Stimulated activated CD4-positive, alpha-beta T cell treated with anti-CD3 and anti-CD28 coated beads, Interleukin-15, amount 100 ng/mL, for 24 hours (primary cell): ENCODE measurements at places on chromosomes 4 and X.

DNA sequence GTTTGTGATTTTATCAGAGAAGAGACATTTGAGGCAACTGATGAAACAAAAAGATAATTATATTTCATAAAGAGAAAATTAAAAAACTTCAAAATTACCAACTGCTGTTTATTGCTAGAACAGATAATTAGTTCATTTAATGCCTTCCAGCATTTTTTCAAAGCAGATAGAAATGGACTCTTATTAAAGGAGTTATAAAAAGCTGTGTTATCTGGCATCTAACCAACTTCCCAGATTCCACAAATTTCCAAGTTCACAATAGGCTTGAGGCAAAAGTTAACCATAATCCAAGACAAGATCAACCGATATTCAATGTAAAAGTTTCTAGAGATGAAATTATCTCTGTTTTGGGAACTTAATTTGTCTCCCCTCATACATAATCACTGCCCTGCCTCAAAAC, 152.4 kb downstream of the TSPAN5 start:
- no peak for DNase-seq

DNA sequence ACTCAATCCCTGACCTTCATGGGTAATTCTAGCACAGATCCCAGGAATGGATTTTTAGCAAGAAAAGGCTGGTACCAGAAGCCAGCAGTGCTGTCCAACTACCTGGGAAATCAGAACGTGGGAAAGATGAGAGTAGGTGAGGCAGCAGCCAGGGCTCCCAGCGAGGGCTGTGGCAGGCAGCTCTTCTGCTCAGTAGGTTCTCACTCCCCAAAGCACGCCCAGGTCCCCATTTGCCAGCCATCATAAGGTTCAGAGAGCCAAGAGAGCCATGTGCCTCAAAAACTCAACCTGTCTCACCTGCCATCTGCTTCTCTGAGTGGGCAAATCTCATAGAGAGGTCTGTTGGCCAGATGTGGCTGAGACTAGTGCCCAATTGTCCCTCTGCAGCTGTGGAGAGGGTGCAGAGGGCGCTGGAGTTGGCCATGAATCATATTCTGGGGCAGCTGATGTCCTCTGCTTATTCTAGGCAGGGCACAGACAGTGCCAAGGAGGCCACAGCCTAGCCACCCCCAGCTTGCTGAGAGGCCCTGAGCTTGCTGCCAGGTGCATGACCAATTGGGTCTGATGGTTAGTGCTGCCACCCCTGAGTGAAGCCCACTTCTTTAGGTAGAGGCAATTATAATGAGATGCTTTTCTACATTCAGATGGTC, 81.7 kb upstream of the GATB start:
- no peak for DNase-seq

- no peak for DNase-seq
Measured at GRCh38 chr4:2288051-2288541, 26.2 kb upstream of the MXD4 start.

DNA sequence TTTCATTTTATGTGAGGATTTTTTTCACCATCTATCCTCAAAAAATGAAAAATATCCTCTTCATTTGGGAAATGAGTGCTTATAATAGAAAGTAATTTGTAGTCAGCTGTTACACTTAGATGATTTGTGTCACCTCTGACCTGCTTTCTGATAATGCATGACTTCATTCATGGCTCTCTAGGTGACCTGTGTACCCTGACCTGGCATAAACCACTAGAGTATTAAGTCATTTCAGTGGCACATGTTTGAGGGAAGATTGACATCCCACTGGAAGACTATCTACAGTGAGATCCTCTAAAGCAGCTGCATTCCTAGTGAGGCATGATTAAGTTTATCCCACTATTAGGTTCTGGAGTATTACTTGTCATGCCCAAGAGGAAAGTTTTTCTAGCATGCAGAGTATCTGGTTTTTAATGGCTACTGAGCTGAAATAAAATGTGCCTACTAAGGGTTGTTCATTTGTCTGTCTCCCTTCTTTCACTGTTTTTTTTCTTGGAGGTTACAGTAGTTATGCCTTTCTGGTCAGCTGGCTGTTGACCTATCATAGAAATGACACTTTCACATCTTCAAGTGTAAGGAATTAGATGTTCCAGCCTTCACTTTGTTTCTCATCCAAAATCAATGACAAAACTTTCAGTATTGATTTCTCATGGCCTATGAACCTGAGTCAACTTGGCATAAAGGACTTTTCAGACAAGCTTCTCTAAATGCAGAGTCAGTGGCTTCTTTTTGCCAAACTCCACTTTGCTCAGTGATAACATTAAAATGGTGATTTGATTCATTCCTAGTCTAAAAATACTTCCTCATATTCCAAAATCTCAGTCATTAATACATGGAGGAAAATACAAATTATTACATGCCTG, 33.1 kb downstream of the TET2 start:
- no peak for DNase-seq

- no peak for DNase-seq
Measured at GRCh38 chrX:156000361-156000926, 2.9 kb downstream of the IL9R start.

DNA sequence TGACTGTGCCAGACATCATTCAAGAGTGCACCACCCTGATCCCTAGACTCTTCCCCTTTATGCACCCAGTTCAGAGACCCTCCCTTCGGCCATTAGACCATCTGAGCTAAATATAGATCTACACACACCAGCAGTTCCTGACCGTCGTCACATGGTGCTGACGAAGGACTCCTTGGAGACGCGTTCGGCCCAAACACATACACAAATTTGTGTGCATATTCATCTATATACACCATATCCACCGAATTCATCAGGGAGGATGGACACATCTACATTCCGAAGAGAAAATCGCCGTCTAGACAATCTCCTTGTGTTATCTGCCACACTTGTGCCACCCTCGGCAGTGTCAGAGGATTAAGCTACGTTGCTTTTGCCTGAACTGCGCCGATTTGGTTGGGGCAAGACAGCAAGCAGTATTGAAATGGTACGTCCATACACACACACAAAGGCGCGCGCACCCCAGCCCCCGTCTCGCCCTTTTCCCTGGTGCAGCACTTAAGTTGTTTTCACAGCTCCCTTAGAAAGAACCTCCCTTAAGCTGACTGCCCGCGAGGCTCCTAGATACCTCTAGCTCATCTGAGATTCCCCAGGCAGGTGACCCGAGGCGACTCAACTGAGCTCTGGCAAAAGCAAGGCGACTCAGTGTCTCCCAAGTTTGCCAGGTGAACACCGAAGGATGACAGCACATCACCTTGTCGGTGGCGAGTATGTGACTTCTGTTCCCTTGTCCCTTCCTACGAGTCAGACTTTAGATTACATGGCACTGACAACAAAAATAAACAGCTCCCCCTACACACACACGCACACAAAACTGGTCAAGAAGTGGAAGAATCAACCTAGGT, 1.0 kb downstream of the RASGEF1B start:
- DNase-seq: peak; percentile 54

DNA sequence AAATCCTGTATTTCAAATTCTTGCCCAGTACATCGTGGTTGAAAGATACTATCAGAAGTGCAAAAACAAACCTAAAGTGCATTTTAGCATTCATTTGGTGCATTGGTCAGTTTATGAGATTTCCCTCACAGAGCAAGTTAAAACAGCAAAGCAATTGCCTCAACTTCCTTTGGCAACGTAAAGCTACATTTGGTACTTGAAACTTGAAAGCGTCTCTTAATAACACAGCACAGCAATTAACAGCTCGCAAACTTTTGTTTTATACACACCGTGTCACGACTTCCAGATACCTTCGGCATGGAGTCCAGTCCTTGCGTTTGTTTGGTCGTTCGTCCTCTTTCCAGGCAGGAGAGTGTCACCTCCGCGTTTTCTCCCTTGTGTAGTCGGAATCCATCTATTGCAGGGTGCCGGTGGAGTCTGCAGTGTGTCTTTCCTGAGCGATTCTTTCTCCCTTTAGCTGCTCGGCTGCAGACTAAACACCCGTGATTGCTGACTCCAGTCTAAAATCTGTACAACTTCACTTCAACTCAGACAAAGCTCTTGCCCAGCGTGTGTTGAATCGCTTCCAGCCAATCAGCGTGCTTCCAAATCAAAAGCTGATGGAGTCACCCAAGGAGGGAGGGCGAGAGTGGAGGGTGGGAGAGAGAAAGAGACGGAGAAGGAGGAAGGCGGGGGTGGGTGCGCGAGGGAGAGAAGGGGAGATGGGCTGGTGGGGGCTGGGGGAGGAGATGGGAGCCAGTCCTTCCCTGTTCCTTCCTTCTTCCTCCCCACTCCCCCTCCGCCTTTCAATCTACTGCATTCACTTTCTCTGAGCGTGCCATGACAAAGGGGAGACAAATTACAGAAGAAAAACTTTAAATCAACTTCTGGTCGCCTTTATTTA, at the start of gene PCDH18:
Gene PCDH18, minus strand, starts transcription at position 509 of the 883 bp plus-strand sequence. Its CDS starts 406 bp downstream, at position 103.
- DNase-seq: peak; percentile 24

- DNase-seq: no peak
Measured at GRCh38 chr4:75634951-75635350, 4.6 kb upstream of the CDKL2 start.

GRCh38 chrX:78493180-78493579, 165.8 kb upstream of the CYSLTR1 start:
- DNase-seq: no peak

DNA sequence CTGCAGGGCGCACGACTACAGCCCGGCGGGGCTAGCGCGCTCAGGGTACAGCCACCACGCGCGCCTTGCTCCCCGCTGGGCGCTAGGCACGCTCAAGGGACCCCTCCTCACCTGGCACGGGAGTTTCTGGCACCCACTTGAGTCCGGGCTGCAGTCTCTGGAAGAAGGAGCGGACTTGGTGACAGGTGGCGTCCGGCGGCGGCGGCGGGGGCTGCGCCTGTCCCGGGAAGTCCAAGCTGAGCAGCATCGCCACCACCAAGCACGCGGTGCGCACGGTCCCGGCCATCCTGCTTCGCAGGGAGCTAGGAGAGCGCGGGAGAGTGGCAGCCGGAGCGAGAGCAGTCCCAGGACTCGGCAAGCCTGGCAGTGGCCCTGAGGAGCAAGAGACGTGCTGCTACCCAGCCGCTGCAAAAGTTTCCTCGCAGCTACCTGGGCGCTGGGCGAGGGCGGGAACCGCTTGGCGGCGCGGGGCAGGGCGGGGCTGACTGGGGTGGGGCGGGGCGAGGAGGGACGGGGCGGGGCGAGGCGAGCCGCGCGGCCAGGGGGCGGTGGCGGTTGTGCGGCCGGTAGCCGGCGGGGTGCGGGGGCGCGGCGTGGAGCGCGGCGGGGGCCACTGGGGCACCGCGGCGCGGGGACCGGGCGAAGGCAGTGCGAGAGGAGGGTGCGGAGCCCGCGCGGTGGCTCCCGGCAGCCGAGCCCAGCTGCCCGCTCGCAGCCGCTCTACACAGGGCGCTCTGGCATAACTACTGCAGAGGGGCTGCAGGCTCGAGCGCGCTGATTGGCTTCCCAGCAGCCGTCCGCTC, at the start of gene GPC3:
Gene GPC3, minus strand, starts transcription at position 431 of the 803 bp plus-strand sequence.
- DNase-seq: peak; percentile 49
